ENCODE measurements at places on chromosomes 7 and 10. TPM values are rescaled to one million over a fixed set of nuclear protein-coding genes. Genes with fewer than 3 reads are reported as not detected.

Gene BAG3
- 40.2 TPM for total RNA-seq

Gene RBP3
- not detected for total RNA-seq

Gene SPDYE2B
- not detected for total RNA-seq

Gene NKX1-2
- total RNA-seq = 0.11 TPM

Gene ITGB1
- 361 TPM for total RNA-seq

Data from A375 (cell line).